ENCODE measurements at places on chromosomes 2 and 18. TPM values are rescaled to one million over a fixed set of nuclear protein-coding genes. Genes with fewer than 3 reads are reported as not detected.

CRYBA2 gene
- not detected for polyA plus RNA-seq

DLX2 gene
- not detected for polyA plus RNA-seq

GAL3ST2 gene
- 0.77 TPM for polyA plus RNA-seq

FBLN7 gene
- 12.0 TPM for polyA plus RNA-seq

C2orf92 gene
- polyA plus RNA-seq: 19.0 TPM

ANKRD30B gene
- polyA plus RNA-seq: 0.14 TPM

DNA sequence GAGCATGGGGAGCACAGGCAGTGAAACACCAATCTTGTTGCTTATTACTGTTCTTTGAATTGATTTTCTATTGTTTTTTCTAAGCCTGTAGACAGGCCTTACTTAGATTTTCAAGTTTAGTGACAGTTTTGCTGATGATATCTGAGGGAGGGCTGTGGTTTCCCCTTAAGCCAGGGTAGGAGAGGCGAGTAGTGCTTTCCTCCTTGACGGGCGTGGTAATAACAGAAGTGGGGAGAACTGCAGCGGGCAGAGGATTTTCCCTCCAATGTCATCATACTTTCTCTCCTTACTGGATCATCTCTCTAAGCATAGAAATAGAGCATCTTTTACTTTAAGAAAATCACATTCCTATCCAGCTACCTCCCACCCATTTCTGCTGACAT lies 314.4 kb downstream of the ALK start:
- DNase-seq: no peak

DNA sequence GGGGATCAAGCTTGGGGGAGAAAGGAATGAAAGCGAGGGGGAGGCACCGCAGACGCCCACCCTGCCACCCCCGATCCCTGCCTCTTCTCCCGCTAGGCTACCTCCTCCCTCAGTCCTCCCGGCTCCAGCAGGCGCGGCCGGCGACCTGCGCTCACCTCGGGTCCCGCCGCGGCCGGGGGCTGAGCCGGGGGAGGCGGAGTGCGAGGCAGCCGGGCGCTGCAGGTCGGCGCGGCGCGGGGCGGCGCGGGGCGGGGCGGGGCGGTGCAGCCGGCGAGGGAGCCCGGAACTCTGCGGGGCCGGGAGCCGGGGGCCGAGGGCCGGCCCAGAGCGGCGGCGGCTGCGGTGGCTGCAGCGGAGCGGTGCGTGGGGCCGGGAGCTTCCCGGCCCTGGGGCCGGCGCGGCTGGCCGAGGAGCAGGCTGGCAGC lies 477 bp downstream of the ACVR1 start:
- peak; percentile 50 for DNase-seq

GRCh38 chr2:25194576-25195122 lies 26.3 kb upstream of the POMC start:
- no peak for DNase-seq

- no peak for DNase-seq
Measured at GRCh38 chr18:57845605-57846074, 42.5 kb upstream of the ATP8B1 start.

- DNase-seq: no peak
Measured at GRCh38 chr2:43149482-43150107, 76.8 kb downstream of the ZFP36L2 start.

- DNase-seq: no peak
Measured at GRCh38 chr2:74739733-74740241, 85.7 kb downstream of the SEMA4F start.

DNA sequence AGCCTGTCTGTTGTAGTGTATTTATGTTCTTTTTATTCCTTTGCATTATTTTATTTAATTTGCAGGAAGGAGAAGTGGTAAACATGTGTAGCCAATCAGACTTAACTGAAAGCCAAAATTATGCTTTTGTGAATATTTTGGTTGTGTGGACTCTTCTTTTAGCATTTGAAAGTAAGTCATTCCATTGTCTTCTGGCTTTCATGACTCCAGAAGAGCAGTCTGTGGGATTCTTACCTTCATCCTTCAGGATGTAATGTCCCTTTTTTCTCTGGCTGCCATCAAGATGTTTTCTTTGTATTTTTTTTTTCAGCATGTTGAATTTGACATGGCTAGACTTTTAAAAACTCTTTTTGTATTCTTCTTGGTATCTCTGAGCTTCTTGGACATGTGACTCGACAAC lies 895.2 kb upstream of the ZEB2 start:
- no peak for DNase-seq

- no peak for DNase-seq
Measured at GRCh38 chr2:3122525-3122924, 255.1 kb downstream of the EIPR1 start.

DNA sequence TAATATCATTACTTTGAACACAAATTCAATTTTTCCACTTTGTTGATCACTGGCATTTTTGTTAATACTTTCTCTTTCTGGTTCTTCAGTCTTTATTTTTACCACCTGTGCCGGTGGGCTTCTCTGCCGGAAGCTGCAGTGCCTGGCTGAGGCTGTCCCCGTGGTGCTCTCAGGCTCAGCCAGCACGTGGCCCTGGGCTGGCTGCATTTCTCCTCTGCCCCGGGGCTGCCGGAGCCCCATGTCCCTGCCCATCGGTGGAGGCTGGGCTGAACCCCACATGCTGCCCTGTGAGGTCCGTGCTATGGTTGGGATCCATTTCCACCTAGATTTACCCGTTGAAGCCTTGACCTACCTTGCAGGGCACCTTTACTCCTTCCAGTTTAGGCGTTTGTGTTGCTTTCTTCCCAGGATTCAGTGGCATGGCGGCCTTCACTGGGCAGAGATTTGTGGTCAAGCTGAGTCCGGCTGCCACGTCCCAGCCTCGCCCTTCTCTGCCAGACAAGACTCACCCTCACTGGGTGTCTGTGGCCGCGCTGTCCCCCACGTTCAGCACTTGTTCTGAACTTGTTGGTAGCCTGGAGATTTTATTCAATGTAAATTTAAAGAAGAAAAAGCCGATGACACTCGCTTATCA lies 12.8 kb upstream of the TMEM18 start:
- no peak for DNase-seq

- DNase-seq: no peak
Measured at GRCh38 chr2:217438136-217438535, 564.7 kb downstream of the TNS1 start.

GRCh38 chr2:60437080-60437696 lies 116.3 kb downstream of the BCL11A start:
- no peak for DNase-seq

DNA sequence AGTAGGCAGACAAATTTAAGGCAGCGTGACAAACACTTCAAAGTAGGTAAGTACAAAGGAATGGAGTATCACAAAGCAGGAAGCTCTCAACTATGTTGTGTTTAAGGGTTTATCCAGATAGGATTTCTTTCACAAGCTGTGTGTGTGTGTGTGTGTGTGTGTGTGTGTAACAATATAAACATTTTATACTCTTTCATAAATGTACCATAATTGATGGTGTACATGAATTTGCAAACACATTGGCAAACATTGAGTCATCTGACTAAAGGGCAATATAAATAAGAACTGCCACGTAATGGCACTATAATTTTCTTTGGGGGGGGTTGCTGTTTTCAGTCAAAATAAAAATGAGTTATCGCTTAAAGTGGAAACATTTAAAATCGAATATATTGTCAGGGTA lies 1004.4 kb upstream of the DDX18 start:
- no peak for DNase-seq

Data from renal pelvis (tissue), 12 donors.